LHCN-M2 (cell line): ENCODE measurements at places on chromosomes 3 and 15.
A peak's percentile ranks its signal among the peaks of the same experiment; 100 is the strongest.

GRCh38 chr3:194377708-194378107 lies 8.2 kb upstream of the LRRC15 start:
- DNase-seq: no peak

- DNase-seq: peak; percentile 49
Observed at GRCh38 chr3:179450901-179451264, 387 bp downstream of the GNB4 start.

GRCh38 chr3:44568561-44568960 lies 13.6 kb downstream of the ZKSCAN7 start:
- peak; percentile 53 for DNase-seq

- DNase-seq: no peak
Observed at GRCh38 chr3:29618395-29619282, 337.8 kb downstream of the RBMS3 start.

DNA sequence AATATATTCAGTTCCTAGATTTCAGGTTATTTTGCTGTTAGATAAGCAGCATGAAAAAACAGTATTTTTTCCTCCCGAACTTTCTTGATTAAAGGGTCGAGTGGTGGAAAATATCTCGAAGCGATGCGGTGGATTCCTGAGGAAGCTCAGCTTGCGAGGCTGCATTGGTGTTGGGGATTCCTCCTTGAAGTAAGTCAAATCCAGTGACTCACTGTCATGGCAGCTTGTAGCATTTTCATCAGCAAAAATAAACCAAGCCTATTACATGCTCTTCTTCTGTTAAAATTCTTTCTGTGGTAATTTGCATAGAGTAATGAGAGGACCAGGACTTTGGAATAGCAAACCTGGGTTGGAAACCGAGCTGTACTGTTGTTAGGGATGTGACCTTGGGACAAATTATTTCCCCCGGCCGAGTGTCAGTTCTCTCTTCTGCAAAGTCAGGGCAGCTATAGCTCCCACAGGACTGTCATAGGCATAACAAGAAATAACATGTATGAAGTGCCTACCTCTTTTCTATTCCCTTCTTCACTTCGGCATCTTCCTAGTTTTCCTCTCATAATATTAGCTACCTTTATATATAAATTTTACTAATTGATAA lies 75.6 kb downstream of the UBP1 start:
- DNase-seq: peak; percentile 22

DNA sequence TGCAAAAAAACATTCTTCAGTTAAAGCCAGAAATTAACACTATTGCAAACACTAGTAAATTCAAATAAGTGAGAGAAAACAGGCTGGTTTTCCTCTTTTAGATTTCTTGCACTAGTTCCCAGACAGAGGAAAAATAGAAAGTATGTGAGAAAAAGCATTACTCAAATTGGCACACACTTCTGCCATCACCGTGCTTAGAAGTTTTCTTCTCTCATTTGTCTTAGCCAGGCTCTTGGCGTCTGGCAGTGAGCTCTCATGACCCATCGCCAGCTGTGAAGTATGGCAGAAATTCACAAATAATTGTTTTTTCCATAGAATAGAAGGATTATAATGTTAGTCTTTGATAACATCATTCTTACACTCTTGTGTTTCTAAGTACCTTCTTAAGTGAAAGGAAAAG lies 515.9 kb downstream of the GBE1 start:
- DNase-seq: no peak

DNA sequence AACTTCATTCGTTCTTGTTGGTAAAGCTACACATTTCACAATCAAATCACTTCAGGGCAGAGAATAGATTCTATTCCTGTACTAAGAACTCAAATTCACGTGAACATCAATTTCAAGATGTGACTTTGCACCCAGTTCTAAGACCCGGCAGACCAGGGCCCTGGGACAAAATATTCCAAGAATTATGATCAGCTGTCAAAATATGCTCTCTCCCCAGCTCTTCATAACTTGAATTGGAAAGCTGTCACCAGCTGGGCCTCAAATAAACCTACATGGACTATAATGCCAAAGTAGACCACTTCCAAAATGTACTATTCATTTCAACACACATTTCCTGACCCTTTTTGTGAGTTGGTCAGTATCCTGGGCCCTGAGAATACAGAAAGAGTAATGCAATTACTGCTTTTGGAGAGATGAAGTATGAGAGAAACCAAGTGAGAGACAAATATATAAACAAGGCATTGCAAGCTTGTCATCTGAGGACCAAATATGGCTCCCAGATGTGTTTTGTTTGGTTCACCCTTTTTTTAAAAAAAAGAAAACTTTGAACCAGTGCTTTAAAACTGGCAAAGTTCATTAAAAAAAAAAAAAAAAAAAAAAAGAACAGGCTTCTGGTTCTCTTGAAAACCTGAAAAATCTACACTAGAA lies 14.9 kb downstream of the MAGI1 start:
- DNase-seq: no peak

- DNase-seq: peak; percentile 84
Observed at GRCh38 chr3:27216955-27217552, 152.1 kb downstream of the NEK10 start.

- no peak for DNase-seq
Observed at GRCh38 chr15:33701304-33701696, 267.0 kb upstream of the CHRM5 start.
